Muscle of leg (tissue), 16 donors: ENCODE measurements at places on chromosomes 7 and 10.

DNA sequence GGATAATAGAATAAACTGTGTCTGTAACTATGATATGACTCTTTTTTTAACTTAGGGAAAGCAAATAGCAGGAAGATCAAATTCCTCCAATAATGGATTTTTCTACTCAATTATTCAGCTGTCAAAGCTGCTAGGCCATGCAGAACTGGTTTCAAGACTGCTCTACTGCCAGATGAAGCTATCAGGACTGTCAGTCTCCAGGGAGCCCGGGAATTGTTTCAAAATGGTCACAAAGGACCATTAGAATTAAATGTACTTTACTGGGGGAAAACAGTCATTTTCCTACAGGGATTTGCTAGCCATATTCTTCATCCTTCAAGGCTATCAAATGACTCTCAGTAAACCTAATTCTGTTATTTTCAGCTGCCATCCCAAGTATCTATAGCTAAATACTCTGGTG is 276.3 kb downstream of the LHFPL3 start:
- no peak for DNase-seq

GRCh38 chr7:81503336-81503735 is 266.5 kb downstream of the HGF start:
- no peak for DNase-seq

DNA sequence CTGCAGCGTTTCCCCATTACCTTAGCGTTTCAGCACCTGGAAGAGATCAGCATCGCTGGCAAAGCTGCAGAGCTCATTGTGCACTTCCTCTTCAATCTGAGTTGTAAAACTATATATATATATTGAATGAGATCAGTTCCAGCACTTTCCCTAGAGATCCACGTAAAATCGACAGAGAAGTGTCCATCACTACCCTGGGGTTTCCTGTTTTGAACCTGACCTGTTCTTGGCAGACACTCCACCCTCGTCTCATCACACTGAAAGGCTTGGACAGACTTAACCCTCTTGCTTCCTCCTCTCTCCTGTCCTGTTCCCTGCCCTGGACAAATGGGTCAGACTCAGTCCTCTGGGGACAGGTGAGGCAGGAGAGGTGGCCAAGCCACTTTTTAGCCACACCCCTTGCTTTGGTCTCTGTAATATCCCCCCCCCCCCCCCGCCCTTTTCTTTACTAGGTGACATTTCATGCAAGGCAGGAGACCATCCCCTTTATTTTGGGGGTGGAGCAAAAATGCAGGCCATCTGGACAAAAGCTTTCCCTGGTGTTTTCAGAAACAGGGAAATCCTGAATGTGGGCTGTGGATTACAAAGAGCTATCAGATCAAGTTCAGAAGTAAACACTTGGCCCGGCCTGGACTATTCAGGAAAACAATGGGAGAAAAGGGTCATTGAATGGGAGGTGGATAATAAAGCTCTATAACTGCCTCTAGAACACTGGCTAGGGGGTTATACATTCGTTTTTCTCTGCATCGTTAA is 83.7 kb upstream of the KDM7A start:
- peak; percentile 70 for DNase-seq

GRCh38 chr7:152624228-152624627 is 51.7 kb downstream of the XRCC2 start:
- no peak for DNase-seq

GRCh38 chr7:108441392-108441955 is 14.8 kb downstream of the NRCAM start:
- no peak for DNase-seq

DNA sequence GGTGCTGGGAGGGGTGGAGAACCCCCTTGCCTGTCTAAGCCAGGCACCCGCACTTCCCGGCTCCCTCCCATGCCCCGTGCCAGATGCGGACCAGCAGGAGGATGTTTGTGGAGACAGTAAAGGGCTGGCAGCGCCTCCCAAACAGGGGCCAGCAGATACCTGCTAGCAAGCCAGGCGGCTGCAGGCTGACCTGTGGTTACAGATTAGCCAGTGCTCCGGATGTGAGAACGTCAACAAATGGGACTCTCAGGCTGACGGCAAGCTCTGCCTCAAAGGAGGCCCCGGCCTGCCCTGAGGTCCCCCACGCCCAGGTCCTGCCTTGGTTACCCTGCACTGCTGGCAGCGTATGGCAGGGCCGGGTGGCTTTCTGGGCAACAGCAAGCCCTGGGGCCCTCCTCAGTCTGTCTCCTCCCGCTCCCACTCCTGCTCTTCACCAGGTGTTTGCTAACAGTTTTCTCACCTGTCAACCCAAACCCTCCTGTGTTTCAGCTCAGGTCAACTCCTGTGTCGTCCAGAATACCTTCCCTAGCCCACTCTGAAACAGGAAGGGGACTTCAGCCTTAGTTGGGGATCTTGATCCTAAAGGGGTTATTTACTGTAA is 85.4 kb downstream of the NEURL1 start:
- DNase-seq: no peak

- peak; percentile 73 for DNase-seq
Observed at GRCh38 chr10:45001381-45002148, 842 bp downstream of the ZNF22 start.

- no peak for DNase-seq
Observed at GRCh38 chr10:129446183-129446581, 20.9 kb upstream of the MGMT start.

GRCh38 chr7:134699021-134699818 is 52.6 kb downstream of the BPGM start:
- no peak for DNase-seq

GRCh38 chr7:110442381-110442837 is 648.5 kb upstream of the LRRN3 start:
- peak; percentile 2 for DNase-seq

DNA sequence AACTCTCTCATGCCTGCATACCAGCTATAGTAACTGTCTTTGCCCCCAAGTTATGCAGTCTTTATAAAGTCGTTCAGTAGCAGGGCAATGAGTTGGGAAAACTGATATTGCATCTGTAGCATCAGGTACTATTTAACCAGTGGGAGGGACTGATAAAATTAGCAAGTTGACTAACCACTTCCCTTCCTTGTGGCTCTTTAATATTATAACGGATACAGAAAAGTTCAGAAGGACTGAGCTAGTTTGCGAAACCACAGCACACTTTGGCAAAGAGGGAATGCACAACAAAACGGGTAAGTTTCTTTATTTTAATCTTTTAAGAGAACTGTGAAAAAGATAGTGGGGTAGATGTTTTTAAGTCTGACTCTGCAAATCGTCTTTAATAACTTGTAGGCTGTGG is 205.3 kb upstream of the HDAC9 start:
- no peak for DNase-seq

DNA sequence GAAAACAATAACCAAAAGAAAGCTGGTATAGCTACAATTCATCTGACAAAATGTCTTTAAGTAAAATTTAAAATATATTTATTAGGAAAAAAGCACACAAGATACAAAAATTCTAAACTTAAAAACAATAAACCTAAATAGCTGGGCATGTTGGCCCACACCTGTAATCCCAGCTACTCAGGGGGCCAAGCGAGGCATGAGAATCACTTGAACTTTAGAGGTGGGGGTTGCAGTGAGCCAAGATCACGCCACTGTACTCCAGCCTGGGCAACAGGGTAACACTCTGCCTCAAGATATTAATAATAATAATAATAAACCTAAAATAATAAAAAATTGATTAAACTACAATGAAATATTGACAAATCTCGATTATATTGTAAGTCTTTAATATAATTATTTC is 77.8 kb upstream of the PDK4 start:
- no peak for DNase-seq

GRCh38 chr7:77235276-77235675 is 35.7 kb upstream of the FGL2 start:
- DNase-seq: no peak

DNA sequence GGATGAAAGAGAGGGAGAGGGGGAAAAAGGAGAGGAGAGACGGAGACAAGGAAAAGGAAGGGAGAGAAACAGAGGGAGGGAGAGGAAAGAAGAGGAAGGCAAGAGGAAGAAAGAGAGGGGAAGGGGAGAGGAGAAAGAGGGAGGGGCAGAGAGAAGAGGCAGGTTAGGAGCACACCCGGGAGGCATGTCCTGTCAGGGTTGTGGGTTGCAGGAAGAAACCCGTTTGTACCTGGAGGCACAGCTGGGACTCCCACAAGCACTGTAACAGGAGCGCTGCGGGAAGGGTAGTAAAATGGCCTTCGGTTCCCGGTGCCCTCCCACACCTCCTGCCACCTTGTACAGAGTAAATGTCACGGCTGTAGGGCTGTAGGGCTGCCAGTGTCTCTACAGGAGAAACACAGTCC is 24.7 kb downstream of the FGFR2 start:
- DNase-seq: no peak

- peak; percentile 75 for DNase-seq
Observed at GRCh38 chr7:2063563-2064260, 169.0 kb downstream of the MAD1L1 start.

DNA sequence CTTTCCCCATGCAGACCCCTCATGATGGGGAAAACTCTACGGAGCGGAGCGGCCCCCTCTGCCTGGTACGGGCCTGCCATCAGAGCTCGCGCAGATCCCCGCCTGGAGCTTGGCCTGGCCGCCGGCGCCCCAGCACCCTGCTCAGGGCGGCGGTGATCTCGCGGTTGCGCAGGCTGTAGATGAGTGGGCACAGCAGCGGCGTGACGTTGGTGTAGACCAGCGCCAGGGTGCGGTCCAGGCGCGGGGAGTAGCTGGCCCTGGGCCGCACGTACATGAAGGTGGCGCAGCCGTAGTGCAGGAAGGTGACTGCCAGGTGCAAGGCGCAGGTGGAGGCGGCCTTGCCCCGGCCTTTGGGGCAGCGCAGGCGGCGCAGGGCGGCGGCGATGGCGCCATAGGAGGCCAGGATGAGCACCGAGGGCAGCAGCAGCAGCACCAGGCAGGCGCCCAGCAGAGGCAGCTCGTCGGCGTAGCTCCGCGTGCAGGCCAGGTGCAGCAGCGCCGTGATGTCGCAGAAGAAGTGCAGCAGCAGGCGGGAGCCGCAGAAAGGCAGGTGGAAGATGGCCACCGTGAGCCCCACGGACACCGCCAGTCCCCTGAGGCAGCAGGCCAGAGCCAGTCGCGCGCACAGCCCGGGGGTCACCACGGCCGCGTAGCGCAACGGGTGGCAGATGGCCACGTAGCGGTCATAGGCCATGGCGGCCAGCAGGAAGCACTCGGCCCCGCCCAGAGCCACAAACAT is 33.4 kb downstream of the TAS2R41 start:
- no peak for DNase-seq

DNA sequence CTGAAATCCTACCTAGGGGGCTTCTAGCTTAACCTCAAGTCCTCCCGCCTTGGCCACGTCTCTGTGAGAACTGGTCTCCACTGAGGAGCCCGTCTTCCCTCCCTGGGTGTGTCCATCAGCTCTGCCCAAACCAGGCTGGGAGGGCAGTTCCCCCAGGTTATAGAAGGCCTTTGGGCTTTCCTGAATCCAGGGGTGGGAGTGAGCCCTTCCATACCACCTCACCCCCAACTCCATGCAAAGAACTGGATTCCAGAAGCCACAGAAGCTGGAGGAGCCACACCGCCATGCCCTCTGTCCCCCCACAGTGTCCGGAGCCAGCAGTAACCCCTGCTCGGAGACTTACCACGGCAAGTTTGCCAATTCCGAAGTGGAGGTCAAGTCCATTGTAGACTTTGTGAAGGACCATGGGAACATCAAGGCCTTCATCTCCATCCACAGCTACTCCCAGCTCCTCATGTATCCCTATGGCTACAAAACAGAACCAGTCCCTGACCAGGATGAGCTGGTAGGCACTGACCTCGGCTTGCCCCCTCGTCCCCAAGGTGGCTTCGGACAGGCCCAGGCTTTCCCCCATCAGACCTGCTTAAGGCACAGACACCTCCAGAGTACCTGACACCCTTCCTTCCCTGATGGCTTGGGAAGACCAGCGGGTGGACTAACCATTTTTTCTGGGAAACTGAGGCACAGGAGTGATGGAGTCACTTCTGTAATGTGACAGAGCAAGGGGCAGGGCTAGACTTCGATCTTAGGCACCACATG is 4.7 kb downstream of the CPA1 start:
- no peak for DNase-seq

GRCh38 chr10:11304906-11305585 is 287.4 kb downstream of the CELF2 start:
- no peak for DNase-seq

DNA sequence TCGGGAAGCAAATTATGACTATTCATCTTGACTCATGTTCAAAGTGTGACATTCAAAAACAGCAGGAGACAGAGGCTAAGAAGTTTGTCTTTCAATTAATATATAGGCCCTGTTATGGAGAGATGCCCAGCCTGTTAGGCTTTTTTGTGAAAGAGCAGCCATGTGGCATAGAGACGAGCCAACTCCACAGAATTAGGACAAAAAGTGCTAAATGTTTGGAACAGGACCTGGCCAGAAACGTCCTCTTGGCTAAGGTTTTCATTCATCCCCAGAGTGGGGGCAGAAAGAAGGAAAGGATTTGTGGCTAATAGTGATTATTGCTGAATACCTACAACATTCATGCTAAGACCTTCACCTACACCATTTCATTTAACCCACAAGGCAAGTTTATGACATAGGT is 324.7 kb upstream of the NPVF start:
- peak; percentile 18 for DNase-seq

DNA sequence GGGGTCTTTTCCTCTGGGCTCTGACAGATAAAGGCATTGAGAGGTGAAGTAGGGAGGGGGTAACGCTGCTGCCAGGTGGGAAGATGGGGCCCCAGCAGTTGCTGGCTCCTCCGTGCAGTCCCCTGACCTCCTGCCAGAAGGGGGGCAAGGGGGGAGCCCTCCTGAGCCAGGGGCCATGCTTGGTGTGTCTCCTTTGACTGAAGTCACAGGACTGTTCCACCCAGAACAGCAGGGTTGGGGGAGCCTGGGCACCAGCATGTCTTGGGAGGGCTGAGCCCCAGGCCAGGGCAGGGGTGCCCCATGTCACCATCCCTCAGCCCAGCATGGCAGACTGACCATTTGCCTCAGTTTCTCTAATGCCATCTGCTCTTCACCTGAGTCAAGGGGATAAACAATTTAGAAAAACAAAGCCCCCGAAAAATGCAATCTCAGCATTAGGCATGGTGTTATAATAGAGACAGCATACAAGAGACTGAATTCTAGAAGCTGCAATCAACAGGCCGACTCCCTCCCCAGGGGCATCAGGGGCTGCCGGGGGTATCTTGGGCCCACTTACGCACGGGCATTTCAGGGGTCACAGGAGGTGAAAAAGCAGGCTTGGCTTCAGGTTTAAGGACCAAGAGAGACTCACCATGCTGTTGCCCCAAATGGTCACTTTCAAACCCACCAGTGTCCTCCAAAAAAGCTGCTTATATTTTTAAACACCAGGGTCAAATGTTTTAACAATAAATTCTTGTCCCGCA is 108.6 kb upstream of the GPR26 start:
- no peak for DNase-seq

GRCh38 chr7:135409845-135410542 is 99.9 kb downstream of the CNOT4 start:
- no peak for DNase-seq

DNA sequence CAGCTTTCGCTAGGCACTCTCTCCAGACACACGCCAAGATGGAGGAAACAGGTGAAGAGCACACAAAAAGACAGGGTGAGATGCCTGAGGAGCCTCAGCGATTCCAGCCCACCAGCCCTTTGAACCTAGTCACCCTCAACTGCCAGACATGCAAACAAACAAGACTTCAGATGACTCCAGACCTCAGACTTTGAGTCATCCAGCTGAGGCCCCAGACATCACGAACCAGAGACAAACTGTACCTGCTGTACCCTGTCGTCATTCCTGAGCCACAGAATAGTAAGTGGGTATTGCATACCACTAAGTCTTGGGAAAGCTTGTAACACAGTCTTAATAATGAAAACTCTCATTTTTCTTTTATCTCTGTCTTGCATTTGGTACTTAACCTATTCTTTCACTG is 126.6 kb upstream of the LSM8 start:
- DNase-seq: no peak

- DNase-seq: peak; percentile 25
Observed at GRCh38 chr10:63718006-63718405, 196.8 kb downstream of the REEP3 start.
